ENCODE measurements at places on chromosomes 1 and 21.

- no peak for DNase-seq
Measured at GRCh38 chr1:936348-937264, 12.9 kb downstream of the SAMD11 start.

- peak; percentile 61 for DNase-seq
Measured at GRCh38 chr1:41268154-41268770, 26.2 kb upstream of the SCMH1 start.

GRCh38 chr1:162019446-162019845 lies 4.2 kb downstream of the OLFML2B start:
- DNase-seq = no peak

DNA sequence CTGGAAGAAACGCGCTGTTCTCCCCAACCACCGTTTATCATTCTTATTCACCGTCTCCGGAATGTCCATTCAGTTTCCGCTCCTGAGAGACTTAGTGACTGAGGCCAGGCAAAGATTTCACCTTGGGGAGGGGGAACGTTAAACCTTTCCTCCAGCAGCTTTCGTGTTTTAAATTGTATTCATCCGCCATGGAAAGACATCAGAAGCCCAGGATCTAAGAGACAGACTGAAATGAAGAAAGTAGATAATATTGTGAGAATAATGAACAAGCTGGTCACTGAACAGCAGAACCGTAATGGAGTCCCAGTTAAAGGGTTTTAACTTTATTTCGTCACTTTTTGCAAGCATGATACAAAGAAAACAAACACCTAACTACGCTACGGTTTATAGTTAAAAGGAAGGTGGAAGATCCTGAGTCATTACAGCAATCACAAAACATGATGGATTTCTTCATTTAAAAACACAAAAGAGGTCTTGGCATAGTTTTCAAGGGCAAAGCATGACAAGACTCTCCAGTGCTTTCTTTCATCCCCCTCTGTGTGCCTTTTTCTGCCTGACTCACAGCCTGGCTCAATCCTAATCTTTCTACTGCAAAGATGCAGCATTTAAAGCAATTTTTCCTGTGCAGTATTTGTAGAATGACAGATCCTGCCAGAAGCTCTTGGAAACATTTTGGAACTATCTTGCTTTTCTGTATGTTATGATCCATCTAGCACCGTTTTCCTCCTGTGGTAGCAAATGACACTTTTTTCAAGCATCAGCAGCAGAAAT lies 722 bp upstream of the SLC19A2 start:
- no peak for DNase-seq

- DNase-seq = no peak
Measured at GRCh38 chr1:219568733-219569132, 44.2 kb downstream of the ZC3H11B start.

DNA sequence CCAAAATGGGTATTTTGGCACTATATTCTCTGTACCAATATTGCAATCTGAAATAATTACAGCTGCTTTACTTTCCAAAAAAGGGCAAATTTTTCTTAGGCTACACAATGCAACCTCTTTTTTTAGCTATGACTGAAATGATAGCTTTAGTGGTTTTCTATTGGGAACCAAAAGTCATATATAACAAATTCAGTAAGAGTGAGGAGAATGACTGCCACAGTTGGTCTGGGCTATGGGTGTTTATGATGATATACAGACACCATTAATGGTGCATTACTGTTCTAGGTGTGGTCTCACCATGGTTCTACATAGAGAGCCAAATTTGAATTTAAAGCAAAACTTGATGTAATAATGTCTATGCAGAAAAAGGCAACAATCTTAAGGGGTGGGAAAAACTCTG lies 72.3 kb upstream of the PTBP2 start:
- no peak for DNase-seq

DNA sequence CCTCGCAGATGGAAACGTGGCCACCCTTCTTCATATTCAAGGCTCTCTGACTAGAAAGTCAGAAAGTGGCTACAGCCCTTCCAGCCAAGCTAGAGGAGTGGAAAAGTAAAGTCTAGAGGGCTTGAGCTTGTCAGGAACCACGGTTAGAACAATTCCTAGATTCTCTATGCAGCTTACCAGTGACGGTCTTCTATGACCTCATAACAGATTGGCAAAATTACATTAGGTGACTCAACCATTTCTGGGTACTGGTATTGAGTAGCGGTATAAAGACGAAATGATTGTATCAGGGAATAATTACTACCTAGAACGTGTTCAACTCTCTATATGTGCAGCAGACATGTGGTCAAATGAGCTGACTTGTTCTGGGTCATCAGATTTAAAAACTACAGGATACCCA lies 155.0 kb upstream of the RUNX1 start:
- no peak for DNase-seq

DNA sequence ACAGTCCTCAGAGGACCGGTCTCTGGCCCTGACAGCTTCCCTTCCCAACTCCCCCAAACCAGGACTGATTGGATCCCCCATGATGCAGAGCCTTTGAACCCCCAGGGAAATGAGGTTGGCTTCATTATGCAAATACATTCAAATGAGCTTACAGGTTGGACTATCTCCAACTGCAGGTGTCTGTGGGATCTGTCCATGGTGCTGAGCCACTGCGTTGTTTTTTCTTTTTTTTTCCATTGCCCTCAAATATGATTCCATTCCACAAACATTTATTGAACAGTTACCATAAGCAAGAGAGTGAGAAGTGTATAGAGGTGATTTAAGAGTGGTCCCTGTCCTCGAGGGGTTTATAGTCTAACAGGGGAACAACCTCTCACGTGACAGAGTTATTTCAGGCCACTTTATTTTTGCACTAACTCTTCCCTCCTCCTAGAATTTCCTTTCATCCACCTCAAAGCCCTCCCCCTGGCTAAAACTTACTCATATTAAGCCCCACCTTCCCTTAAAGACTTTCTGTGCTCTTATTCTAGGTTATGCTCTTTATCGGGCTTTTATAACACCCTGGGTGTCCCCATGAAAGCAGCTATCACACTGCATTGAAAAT lies 21.9 kb downstream of the DLGAP3 start:
- DNase-seq = no peak

DNA sequence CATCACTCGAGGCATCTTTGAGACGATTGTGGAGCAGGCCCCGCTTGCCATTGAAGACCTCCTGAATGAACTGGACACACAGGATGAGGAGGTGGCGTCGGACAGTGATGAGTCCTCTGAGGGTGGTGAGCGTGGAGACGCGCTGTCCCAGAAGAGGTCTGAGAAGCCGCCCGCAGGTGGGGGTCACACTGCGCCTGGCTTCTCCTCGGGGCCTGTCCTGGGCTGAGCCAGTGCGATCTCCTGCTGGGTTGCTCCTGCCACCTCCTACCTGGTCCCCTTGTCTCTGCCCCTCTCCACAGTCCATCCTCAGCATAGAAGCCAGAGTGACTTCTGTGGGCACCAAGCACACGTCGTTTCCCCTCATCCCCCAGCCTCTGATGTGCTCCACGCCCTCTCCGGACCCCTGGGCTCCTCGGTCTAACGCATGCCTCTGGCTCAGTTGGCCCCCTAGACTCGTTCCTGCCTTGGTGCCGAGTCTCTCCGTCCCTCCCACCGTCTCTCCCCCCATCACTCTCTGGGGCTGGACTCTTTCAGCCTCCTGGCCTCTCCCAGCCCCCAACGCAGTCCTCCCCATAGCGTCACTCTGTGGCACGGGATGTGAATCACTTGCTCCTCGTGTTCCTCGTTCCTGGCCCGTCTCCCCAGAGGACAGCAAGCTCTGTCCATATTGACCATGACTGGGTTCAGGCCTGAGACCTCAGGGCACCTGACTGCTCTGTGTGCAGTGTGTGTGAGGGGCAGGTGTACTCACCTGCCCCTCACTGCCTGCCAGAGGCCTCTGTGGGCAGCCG lies 8.7 kb downstream of the RRP1 start:
- DNase-seq = no peak

DNA sequence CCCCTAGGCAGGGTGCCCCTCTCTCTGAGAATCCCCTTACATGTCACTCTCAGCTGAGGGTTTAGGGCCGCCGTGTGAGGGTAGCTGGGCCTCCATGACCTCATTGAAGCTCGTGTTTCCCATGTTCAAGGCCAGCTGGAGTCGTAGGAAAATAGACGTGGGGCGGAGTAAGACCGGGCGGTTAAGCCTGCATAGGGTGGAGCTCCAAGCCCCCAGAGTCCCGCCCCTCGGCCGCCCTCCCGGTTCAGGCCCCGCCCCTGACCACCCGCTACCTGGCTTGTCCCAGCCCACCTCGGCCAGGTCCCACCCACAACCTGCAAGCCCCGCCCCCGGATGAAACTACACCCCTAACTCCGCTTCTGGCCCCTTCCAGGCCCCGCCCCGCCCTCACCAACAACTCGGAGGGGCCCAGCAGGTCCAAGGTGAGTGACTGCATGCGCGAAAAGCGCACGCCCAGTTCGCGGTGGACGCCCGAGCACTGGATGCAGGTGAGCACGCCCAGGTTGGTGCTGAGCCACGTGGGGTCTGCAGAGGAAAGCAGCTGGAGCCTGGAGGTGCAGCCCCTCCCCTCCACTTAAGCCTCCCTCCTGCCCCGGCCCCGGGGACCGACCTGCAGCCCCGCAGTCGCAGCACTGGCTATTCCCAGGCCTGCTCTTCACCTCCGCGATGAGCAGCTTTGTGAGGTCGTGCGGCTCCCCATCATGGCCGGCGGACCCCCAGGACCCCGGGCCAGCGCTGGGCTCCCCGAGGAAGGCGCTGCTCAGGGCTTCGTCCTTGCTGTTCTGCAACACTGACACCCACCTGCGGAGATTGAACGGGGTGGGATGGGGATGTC lies 12.2 kb upstream of the TCEA3 start:
- no peak for DNase-seq

DNA sequence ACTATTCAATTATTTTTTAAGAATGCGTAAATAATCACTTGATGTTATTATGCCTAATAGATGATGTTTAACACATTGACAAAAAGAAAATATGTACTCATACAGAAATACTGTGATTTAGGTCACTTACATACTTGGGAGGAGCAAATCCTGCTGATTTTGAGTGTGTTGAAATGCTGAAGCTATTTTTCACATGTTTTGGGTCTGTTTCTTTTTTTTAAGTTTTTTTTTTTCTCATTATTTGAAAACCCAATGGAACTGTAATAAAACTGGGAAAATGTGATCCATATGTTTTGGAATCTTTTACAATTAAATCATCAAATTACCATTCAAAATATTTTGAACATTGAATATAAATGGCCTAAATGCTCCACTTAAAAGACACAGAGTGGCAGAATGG lies 366.2 kb upstream of the ADAMTS5 start:
- DNase-seq = no peak

GRCh38 chr1:1256956-1257871 lies 10.7 kb upstream of the C1QTNF12 start:
- no peak for DNase-seq

GRCh38 chr1:92842082-92843045 lies 10.5 kb downstream of the RPL5 start:
- DNase-seq = no peak

DNA sequence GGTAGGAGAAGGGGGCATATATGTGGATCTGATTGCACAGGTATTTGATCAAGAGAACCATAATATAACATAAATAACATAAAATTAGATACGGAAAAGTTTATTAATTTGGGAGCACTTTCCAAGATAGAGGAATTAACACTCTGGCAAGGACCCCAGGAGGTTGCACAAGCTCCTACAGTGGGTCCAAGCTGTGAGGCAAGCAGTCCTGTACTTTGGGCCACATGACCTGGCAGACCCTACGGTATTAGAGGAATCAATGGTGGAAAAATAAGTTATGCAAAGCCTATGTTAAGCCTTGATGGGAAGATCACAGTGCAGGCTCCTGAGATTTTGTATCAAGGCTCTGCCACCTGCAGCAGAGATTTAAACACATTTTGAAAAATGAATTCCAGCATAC lies 220.1 kb downstream of the COL24A1 start:
- DNase-seq = no peak

GRCh38 chr1:184078564-184079249 lies 27.2 kb downstream of the TSEN15 start:
- DNase-seq = no peak

DNA sequence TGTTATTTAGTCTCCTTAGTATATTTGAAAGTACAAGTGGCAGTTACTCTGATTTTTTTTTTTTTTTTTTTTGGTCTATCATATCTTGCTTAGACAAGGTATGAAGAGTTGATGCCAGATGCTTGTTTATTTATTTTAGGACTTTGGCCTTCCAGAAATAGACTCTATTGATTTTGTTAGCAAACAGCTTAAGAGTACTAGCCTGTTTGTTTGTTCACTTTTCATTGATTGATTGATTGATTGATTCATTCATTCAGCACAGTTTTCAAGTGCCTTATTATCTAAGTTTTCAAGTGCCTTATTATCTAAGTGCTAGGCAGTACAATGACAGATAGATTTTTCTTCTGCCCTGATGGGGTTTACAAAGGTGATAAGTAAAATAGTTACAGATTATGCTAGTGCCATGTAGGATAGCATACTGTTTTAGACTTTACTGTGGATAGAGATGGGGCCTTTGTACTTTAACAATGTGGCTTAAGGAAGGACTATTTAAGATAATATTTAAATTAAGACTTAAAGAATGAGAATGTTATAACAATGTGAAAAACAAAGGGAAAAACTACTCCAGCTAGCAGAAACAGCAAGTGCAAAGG lies 50.5 kb downstream of the MTF2 start:
- no peak for DNase-seq

- DNase-seq = no peak
Measured at GRCh38 chr1:91847851-91848250, 38.1 kb downstream of the TGFBR3 start.

DNA sequence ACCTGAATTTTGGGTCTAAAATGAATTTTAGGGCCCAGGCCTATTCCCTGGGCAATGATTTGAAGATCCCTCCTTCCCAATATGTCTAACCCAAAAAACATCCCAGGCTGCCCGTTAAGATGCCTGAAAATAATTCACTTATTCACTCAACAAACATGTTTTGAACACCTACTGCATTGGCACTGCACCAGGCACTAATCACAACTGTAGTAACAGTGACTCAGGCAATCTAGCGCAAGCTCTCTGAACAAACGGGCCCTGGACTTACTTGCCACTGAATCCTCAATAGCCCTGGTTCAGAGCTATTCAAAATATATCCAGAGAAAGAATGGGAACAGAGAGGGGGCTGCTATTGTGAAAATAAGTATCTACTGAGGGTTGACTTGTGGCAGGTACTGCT lies 4.2 kb downstream of the CD244 start:
- DNase-seq = no peak

DNA sequence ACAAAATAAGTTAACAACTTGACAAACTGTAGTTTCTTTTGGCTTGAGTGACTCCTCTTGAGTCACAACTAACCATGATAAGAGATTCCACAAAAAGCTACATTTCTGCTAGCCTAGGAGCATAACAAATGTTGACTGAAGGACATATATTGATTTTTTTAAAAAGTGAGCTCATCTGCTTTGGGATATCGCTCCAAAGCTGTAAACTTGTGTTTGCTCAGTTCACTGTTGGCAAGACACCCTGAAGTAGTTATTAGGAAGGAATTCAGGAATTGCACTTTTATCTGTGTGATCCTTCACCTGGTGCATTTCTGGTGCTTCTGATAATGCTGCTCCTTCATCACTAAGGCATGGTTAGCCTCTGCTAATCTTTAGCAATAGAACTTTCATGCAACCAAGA lies 23.7 kb downstream of the RWDD3 start:
- no peak for DNase-seq

- DNase-seq = no peak
Measured at GRCh38 chr1:108881369-108881768, 4.6 kb downstream of the GPSM2 start.

- DNase-seq = no peak
Measured at GRCh38 chr1:31258581-31258980, 18.9 kb upstream of the NKAIN1 start.

- DNase-seq = no peak
Measured at GRCh38 chr1:33082575-33083108, 1.7 kb downstream of the AZIN2 start.

GRCh38 chr1:28326984-28327383 lies 1.9 kb upstream of the MED18 start:
- no peak for DNase-seq

Data from activated CD4-positive, alpha-beta T cell treated with anti-CD3 and anti-CD28 coated beads, Interleukin-2, amount 50 U/mL, for 24 hours (primary cell).